ENCODE measurements at places on chromosomes 2 and 18.

DNA sequence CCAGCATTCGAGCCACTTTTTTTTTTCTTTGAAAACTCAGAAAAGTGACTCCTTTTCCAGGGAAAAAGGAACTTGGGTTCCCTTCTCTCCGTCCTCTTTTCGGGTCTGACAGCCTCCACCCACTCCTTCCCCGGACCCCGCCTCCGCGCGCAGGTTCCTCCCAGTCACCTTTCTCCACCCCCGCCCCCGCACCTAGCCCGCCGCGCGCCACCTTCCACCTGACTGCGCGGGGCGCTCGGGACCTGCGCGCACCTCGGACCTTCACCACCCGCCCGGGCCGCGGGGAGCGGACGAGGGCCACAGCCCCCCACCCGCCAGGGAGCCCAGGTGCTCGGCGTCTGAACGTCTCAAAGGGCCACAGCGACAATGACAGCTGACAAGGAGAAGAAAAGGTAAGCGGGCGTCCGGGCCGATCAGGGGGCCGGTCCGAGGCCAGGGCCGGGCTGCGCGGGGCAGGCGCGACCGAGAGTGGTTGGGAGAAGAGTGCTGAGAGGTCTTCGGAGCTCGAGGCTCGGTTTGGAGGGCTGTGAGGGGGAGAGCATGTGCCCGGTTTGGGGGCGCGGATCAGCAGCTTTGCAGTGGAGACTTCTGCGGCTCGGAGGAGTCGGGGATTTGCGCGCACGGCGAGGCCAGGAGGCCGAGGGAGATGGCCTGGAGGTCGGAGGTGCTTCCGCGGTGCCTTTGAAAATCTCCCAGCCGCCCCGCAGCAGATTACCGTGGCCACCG lies 502 bp downstream of the EPAS1 start:
- DNase-seq = peak; percentile 59

DNA sequence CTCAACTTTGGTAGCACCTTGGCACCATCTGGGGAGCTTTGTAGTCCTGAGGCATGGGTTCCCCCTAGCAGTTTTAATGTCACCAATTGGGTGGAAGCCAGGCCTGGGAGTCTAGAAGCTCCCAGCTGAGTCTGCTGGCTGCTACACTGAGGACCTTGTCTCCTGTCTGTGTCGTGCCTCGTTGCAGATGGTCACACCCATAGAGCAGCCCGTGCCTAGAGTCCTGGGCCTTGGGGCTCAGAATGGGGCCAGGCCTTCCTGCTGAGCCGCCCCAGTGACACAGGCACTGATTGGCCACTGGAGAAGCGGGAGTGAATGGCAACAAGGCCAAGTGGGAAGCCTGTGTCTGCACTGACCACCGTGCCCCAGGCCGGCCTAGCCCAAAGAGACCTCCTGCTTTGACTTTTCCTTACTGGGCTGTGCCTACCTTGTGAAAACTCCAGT lies 113.2 kb downstream of the SH3RF3 start:
- no peak for DNase-seq

- DNase-seq = no peak
Observed at GRCh38 chr18:9120796-9121195, 15.8 kb upstream of the ANKRD12 start.

DNA sequence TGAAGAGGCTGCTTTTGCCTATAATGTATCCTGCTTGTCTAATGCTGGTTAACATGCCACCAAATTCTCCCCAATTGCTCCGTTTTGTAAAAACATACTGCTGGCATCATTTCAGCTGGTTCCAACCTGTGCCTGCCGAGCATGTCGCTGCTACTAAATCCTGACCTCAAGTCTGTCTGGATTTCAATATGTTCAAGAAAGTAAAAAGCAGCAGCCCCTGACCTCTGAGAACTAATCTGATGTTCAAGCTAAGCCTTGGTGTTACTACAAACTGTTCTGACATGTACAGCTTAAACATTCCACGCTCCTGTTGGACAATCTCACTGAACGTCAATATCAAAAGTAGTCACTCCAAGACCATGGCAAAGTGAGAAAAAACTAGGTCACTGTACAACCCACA lies 46.3 kb downstream of the SFT2D3 start:
- no peak for DNase-seq

- DNase-seq = no peak
Observed at GRCh38 chr2:140359056-140359771, 1579.0 kb upstream of the NXPH2 start.

Measured in HepG2 (cell line).